ENCODE measurements at places on chromosomes 3 and 15.
A peak's percentile ranks its signal among the peaks of the same experiment; 100 is the strongest.

DNA sequence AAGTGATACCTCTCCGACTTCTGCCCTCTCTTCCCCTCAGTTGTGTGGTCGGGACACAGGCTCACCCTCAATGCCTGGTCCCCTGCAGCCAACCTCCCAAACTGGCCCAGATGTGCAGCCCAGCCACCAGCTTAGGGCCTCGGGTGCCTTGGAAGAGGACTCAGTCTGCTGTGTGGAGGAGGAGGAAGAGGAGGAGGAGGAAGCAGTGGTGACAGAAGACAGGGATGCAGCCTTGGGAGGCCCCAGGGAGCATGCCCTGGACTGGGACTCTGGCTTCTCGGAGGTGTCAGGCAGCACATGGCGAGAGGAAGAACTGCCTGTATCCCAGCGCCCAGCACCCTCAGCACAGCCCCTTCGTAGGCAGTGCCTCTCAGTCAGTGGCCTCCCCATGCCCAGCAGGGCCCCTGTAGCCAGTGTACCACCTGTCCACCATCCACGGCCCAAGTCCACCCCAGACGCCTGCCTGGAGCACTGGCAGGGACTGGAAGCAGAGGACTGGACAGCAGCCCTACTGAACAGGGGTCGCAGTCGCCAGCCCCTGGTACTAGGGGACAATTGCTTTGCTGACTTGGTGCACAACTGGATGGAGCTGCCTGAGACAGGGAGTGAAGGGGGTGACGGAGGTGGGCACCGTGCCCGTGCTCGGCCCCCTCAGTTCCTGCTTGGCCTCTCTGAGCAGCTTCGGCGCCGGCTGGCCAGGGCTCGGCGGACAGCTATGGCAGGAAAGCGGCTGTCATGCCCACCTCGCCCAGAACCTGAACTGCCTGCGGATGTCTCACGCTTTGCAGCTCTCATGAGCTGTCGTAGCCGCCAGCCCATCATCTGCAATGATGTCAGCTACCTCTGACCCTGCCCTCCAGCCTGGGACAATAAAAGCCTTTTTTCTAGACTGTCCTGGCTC is 1.3 kb downstream of the INKA1 start:
- no peak for DNase-seq

DNA sequence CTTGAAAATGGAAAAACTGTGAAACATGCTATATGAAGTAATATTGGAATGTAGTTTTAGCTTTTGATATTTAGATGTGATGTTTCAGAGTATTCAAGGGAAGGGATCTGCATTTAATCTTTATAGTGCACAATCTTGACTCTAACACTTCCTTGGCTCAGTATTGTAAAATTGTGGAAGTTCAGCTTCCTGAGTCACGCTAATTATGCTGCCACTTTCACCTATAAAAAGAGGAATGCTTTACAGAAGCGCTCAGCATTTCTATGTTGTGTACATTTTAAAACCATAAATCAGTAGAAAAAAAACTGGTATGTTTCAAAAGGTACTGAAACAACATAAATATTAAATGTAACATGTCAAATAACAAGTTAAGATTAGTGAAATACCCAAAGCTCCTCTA is 32.6 kb downstream of the SERPINI2 start:
- no peak for DNase-seq

DNA sequence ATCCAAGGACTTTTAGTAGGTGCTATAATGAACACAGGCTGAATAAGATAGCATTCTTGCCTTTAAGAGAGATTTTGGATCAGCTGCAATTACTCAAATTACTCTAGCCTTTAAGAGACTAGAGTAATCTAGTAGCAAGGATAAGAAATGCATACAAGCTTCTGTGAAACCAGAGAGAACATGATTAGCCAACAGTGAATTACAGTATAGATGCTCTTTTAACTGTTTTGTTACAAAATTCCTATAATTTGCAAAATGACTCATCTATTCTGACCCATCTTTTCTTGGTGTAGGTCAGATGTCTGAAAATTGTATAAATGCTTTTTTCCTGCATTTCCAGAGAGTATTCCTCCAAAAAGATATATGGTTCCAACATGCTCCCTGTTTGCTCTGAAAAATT is 66.9 kb downstream of the CEP63 start:
- no peak for DNase-seq

- no peak for DNase-seq
Observed at GRCh38 chr3:125431391-125431790, 56.3 kb upstream of the ZNF148 start.

DNA sequence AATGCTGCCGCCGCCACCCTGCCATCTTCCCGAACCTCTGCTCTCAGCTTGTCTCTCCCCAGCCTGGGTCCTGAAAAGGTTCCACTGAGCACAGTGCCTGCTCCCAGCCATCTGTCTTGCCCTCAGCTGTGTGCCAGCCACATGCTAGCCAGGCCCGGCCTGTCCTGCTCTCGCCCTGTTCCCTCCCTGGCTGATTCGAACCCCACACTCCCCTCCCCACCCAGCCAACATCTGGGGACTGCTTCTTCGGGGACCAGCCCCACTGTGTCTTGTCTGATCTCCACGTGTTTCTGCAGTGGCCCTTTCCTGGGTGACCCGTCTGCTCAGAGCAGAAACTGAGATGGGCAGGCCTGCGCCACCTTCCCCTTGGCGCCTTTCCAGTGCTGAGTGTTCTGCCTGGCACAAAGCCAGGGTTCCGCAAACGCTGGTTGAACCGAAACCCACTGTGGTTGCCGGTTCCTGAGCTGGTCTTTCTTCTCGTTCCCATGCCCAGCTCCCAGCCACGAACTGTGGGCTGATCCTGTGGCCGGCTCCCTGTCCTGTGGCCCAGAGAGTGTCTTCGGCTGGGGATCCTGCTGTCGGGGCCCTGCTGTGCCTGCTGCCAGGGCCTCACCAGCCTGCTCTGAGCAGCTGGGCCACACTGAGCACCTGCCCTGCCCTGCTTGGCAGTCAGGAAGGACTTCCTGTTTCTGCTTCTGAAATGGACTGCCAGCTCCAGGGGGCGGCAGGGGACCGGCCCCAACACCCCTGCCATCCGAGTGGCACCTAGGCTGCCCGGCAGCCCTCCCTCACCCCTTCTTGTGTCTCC is 62.7 kb upstream of the KLF13 start:
- peak; percentile 63 for DNase-seq

DNA sequence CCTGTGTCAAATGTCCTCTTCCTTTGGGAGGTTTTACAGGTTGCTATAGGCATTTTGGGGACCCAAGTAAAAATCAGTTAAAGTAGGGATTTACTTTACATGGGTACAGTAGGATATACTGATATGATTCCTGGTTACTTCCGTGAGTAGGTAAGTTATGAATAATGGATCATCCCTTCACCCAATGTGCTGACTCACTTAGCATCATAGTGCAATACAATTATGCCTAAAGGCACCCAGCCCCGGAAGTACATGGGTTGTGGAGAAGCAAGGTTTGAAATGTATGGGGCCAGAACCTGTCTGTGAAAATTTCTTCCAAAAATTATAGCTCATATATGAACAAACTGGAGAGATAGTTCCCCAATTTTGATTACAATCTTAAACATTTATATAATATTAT is 64.0 kb downstream of the GLB1 start:
- DNase-seq, result no peak

DNA sequence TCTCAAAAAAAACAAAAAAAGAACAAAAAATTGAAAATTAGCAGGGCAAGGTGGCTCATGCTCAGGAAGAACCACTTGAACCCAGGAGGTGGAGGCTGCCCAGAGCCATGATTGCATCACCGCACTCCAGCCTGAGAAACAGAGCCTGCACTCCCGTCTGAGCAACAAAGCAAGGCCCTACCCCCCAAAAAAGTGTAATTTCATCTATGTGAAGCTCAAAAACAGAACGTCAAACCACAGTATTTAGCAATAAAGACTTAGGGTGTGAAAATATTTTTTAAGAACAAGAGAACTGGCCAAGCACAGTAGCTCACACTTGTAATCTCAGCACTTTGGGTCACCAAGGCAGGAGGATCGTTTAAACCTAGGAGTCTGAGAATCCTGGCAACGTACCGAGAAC is 38.2 kb downstream of the STAG1 start:
- DNase-seq, result no peak
